Right cardiac atrium (tissue), 5 donors: ENCODE measurements at places on chromosomes 16 and 17. TPM values are rescaled to one million over a fixed set of nuclear protein-coding genes. Genes with fewer than 3 reads are reported as not detected.

DNA sequence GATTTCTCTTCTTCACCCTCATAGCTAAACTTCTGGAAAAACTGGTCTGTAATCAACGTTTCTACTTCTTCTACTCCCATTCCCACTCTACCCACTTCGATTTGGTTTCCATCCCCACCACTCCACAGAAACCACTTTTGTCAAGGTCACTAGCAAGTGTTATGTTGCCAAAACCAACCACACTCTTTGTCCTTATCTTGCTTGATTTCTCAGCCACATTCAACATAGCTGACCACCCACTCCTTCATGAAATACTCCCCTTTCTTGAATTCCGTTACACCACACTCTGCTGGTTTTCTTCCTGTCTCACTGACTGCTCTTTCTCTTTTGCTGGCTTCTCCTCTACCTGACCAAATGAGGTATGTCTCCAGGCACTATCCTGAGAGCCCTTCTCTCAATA, 11.9 kb downstream of the IKZF3 start:
- DNase-seq = no peak

DNA sequence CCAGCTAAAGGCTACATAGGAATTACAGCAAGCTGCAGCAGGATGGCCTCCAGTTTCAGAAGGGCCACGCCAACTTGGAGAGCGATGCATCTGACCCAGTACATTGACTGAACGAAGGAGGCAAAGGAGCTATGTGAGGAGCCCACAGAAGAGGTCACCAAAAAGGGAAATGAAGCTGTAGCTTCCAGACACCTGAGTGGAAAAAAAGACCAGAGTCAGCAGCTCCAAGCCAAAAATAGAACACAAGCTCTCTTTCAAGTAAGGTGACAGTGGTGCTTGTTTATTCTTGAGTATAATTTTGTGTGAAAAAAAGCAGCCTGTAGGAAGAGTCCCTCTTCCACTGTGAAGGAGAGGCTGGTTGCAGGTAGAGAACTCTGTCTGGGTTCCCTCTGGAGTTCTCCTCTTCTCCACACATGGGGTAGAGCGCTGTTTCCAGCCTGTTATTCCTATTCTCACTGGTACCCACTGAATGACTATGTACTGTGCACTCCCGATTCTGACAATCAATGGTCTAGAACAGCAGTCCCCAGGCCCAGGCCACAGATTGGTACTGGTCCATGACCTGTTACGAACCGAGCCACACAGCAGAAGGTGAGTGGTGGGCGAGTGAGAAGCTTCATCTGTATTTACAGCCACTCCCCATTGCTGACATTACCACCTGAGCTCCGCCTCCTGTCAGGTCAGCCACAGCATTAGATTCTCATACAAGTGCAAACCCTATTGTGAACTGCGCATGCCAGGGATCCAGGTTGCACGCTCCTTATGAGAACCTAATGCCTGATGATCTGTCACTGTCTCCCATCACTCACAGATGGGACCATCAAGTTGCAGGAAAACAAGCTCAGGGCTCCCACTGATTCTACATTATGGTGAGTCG, 15.1 kb downstream of the CCL4 start:
- no peak for DNase-seq

GRCh38 chr16:78664811-78665772, 565.6 kb downstream of the WWOX start:
- no peak for DNase-seq

CHRNB1 gene
- 15.6 TPM for total RNA-seq

DNA sequence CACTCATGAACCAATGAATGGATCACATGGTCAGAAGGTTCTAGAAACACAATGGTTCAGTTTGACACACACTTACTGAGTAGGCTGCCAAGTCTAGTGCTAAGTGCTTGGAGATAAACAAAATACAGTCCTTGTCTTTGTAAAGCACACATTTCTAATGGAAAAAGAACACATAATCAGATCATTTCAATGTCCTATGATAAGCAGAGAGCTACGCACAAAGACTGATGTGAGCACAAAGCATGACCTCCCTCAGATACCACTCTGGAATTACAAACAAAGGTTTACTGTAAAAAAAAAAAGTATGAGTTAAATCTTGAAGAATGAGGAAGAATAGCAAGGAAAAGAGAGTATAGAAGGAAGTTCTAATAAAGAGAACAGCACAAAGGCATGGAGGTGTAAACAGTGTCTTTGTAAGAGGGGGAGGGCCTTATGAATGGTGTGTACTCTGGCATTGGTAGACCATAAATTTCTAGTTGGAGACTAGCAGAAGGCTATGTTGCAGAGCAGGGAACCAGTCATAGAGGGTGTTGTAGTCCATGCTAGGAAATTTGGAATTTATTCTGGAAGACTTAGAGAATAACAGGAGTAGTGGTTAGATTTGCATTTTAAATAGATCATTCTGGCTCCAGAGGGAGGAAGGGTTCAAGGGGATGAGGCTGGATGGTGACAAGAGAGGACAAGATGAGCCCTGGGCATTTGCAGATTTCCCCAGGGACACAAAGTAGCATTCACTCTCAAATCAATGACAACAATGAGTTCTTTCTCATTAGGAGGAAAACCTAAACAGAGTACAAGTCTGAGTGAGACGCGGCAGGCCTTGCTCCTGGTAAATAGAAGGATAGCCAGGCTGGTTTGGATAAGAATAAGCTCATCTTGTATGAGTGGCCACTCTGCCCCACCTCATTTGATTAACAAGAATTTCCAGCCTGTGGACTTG, 468.0 kb downstream of the TOX3 start:
- no peak for DNase-seq

DNA sequence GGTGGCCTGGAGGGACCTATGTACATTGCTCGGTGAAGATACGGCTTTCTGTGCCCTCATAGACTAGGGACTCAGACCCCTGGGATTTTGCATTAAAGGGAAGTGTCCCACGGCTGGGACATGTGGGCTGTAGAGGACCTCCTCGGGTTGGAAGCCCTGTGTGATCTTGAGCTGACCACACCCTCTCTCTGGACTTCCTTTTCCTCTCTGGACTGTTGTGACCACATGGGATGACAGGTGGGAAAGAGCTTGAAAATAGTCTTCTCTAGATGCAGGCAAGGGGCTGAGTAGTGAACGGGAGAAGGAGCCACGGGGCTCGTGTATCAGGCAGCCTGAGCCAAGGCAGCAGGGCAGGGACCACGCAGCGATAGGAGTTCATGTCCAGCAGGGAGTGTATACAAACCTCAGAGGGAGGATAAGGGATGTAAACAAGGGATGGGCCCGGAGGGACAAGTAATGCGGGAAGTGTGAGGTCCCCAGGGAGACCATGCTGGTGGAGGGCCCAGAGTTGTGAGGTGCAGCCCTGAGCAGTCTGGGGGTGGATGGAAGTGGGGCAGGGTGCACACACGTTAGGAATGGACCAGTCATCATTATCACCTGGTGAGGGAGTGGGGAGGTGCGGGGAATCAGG, 4.5 kb upstream of the SLC4A1 start:
- DNase-seq = no peak

- DNase-seq = no peak
Measured at GRCh38 chr17:8753136-8753975, 5.0 kb downstream of the SPDYE4 start.

DNA sequence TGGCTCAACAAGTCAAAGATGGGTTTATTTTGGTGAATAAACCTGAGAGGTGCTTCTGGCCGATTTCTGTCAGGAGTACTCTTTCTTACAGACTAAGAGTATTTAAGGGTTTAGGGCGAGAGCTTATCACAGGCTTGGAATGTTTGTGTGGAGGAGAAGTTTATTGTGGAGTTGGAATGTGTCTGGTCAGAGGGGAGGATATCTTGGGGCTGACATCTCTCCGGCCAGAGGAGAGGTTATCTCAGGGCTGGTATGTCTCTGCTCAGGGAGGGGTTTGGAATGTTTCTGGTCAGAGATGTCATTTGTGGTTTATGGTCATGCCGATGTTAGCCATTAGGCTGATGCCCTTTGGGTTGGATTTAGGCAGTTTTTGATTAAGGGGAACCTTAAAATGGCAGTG, 236.4 kb upstream of the EEF2KMT start:
- DNase-seq = no peak

GRCh38 chr17:41917679-41918313, 955 bp downstream of the ACLY start:
- DNase-seq = peak; percentile 86

DNA sequence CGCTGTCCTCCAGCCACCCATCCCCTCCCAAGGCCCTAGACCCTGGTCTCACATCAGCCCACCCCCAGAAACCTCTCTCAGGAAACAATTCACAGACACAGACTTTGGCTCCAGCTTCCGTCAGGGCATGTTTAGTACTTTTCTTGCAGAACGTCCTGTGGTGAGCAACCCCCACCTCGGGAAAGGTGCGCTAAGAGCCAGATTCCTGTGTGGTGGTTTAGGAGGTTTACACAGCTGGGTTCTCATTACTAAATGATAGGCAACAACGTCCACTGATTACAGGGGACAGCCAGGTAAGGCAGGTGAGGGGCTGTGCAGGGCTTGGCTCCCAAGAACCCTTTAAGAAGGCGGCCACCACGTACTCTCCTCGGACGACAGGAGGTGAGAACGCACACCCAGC, 29.3 kb downstream of the KIFC3 start:
- DNase-seq = no peak

DNA sequence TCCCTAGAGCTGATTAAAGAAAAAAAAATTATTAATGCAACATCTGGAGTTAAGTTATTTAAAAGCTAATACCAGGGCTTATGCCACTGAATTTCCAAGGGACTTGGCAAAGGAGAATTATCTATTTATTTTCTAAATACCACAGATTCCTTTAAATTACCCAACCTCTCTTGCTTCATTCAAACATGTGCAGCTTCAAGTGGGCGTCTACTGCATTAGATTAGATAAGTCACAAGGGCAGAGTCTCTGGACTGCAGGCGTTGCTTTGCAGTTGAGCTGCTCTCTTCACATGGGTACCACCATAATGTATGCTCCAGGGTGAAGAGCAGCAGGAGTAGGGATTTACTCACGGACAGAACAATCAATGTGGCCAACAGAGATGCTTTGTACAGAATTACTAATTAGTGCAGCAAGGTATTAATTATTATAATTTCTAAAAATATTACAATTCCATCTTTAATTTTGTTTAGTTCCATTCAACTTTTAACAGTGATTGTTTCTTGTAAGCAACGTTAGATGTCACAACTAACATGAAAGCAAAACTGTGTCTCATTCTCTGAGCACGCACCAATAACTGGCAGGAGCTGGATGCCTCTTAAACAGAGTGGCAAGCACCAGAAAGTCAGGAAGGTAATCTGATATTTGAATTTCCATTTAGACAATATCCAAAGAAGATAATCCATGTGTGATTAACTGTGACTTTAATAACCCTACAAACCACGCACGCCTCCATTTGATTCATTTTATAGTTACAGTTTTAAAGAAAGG, 214.2 kb downstream of the STX8 start:
- no peak for DNase-seq

DNA sequence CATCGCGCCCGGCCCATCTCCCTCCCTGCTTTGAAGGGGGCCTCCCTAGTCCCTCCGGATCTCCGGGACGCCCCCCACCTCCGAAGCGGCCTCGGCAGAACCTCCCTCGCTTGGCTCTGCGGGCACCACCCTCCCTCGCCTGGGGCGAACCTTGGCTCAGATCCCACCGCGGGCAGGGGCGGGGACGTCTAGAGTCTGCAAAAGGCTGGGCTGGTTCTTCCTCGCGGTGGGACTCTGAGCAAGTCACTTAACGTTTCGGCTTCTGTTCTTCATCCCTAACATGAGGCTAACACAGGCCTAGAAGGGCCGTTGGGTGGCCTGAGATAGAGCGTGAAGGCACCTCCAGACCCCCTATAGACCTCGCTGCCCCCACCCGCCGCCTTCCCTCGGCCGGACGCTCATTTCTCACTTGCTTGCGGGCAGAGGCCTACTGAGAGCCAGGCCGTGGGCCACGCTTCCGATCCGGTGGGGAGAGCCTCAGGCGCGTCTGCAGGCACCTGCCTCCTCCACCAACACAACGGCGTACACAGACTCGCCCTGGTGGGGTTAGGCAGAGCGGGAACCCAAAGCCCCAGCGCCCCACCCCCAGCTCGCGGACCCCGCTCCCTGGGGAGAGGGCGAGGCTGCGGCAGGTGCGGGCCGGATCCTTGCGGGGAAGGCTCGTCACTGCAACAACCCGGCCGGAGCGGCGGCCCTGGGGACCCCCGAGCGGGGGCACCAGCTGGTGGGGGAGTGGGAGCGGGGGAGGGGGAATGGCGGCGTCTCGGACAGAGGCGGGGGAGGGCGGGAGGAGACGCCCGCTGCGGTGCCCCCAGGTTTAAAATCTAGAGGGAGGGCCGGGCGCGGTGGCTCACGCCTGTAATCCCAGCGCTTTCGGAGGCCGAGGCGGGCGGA, 5.4 kb downstream of the MYO1C start:
- DNase-seq = peak; percentile 90

- DNase-seq = no peak
Measured at GRCh38 chr17:49715717-49716279, 8.0 kb upstream of the SLC35B1 start.

GRCh38 chr16:82182266-82183003, 12.4 kb upstream of the MPHOSPH6 start:
- DNase-seq = no peak

DNA sequence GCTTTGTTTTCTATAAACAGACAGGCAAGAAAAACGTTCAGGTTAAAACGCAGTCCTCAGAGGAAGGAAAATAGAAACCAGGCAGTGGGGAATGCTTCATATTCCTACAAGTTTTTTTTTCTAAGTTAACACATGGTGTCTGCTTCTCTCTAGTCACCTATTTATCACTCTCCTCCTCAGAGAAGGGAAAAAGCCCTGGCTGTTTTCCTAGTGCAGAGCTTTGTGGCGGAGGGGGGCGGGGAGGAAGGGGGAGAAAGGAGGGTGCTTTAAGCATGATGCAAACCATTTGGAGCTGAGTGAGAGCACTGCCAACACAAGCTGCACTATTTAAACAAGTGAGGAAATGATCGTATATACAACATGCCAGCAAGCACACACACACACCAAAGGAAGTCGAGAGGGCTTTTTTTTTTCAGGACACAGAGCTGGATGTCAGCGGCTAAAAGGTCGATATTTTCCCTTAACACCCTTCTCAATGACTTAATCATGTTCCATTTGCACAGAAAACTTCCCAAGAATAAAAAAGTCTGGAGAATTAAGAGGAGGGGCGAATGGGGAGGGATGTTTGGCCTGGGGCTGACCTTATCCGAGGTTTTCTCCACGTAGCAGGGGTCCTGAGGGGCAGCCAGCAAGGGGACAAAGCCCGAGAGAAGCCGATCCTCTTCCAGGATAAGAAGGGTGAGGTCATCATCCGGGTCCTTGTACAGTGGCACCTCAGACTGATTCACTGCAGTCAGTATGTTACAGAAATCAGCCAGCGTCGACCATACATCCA, 117.4 kb downstream of the HIC1 start:
- peak; percentile 76 for DNase-seq

PEX12 gene
- 7.7 TPM for total RNA-seq

- DNase-seq = peak; percentile 57
Measured at GRCh38 chr16:87705771-87706277, 60.0 kb downstream of the KLHDC4 start.

DNA sequence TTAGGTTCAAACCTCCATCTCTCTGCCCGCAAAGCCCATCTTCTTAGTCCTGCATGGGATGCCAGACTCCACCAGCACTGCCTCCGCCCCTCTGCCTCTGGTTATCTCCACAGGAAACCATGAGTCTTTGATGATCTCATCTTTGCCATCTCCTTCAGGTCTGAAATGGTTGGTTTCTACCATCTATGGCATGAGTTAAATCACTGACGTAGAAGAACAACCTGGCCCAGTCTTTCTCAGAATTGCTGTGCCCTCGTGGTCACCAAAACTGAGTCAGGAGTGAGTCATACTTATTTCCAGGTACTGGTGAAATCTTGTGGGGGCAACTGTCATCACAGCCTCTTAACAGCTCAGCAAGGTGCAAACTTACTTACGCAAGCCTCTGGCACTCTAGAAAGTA, 468.7 kb upstream of the C16orf82 start:
- DNase-seq = no peak
